GM04503 (cell line): ENCODE measurements at places on chromosomes 16 and 17.
A peak's percentile ranks its signal among the peaks of the same experiment; 100 is the strongest.

- DNase-seq: peak; percentile 65
These were observed 14.6 kb downstream of the SREBF1 start for GRCh38 chr17:17822189-17822588.

DNA sequence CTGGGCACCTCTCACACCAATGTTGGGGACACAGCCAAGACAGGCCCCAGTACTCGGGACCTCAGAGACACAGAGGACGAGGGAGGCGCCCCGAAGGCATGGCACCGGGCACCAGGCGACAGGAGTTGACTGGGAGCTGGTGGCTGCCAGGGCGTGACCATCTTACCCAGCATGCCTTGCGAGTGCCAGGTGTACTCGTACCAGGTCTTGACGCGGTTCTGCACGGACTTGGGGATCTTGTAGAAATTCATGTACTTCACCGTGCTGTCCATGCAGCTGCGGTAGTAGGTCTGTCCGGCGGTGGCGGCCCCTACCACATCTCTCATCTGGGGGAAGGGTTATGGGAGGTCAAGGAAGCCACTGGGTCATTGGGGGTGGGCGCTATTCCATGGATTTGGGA lies 67.3 kb downstream of the CNGB1 start:
- no peak for DNase-seq

GRCh38 chr16:88962478-88963152 lies 14.4 kb downstream of the CBFA2T3 start:
- no peak for DNase-seq

- DNase-seq: no peak
These were observed 16.5 kb upstream of the EEF2K start for GRCh38 chr16:22189473-22190080.

DNA sequence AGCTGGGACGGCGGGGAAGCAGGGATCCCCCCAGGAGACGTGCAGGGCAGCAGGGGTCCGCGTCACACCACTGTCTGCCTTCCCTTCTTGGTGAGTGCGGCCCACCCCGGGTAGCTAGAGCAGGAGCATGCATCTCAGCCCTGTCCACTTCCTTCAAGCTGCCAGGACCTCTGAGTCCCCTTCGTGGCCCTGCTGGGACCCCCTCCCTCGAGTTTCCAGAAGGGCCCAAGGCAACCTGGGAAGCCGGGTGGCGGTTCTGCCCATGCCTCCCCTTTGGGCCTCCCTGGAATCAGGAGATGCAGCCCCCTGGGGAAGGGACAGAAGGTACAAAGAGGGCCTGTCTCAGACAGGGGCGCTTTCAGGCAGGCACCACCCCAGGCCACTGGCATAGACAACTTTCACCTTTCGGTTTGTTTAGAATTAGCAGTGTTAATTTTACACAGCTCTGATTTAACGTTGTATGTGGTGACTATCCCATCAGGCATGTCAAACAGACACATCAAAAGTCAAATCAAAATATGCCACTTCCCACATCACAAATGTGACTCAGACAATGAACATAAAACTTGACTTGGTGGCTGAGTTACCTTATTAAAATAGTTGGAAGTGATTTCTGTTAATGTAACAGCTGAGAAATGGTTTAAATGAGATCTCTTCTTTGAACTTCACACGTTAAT lies 94.5 kb upstream of the METRNL start:
- no peak for DNase-seq
